ENCODE measurements at places on chromosomes 11 and 22.
A peak's percentile ranks its signal among the peaks of the same experiment; 100 is the strongest.

- DNase-seq: no peak
Measured at GRCh38 chr22:23495614-23496444, 84.3 kb downstream of the IGLL1 start.

GRCh38 chr11:8030526-8031247, 43.5 kb downstream of the EIF3F start:
- DNase-seq: no peak

- no peak for DNase-seq
Measured at GRCh38 chr11:72232260-72233055, 7.9 kb downstream of the INPPL1 start.

GRCh38 chr11:115784796-115785521, 280.7 kb upstream of the CADM1 start:
- DNase-seq: no peak

- DNase-seq: no peak
Measured at GRCh38 chr22:19921544-19922081, 20.0 kb upstream of the COMT start.

GRCh38 chr11:117251506-117251905, 19.0 kb downstream of the RNF214 start:
- DNase-seq: no peak

DNA sequence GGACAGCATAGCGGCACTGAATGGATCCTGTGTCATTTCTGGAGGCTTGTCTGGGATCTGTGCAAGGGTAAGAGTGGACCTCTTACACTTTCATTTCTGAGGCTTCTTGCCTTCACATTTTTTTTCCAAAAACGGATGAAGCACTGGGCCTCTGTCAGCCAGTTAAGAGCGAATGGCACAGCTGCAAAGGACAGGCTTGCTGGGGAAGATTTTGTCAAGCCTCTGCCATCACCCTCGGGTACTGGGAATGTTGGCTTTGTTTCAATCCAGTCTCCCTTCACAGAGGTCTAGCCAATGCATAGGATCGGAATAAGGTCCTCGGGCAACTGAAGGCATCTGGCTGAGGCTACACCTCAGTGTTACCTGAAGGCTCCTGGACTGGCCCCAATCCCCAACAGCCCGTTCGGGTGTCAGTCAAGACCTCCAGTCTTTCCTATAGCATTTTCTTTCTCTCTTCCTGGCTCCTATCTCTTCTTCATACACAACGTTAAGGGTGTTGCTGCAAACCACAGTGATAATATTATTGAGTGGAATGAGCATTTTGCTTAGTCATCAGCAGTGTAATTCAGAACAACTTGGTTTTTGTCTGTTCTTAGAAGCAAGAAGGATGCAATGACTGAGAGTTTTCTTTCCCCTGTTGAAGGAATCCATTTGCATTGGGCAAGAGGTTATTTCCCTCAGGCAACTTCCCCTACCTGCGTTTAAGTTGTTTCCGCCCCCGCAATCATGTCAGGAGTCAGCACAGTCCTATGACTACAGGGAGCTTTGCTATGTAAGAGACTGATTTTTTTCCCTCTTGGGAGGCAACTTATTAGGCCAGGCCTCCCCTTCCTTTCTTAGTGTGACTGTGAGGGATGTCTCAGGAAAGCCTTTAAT, 22.8 kb downstream of the NPAT start:
- peak; percentile 34 for DNase-seq

GRCh38 chr11:119011476-119012053, 6.6 kb downstream of the RPS25 start:
- DNase-seq: no peak

GRCh38 chr11:130049328-130049771, 20.3 kb upstream of the APLP2 start:
- DNase-seq: no peak

DNA sequence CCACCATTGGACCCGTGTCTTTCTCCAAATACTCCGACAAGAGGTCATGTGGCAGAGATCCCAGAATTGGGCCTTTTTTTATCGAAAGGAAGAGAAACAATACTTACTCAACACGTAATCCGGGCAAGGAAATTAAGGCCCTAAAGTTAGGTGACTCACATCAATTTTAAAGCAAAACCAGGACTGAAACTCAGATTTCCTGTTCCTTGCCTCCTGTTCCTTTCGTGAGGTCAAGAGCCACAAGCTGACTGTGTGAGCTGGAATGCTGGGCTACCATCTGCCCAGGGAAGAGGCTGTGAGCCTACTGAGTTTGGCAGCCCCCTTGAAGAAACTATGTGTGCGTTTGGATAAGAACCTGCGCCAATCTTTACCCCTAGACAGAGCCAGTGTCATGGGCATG, 27.1 kb upstream of the MRGPRX2 start:
- DNase-seq: peak; percentile 90

DNA sequence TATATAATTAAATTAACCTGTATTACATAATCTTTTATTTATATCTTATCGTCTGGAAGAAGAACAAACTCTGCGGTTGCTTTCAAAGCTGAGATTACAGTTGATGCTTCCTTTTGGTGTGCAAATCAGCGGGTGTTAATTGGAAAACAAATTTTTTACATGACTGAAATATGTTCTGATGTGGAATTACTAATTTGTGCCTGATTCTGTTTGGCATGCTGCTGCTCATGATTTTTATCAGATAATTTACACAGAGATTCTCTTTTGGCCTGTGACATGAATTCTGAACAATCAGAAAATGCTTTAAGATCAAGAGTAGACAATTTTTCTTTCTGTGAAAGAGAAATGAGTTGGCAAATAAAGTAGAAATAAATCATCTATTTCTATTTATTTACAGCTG, 510.8 kb downstream of the NELL1 start:
- no peak for DNase-seq

GRCh38 chr11:112113539-112114457, 27.1 kb downstream of the SDHD start:
- DNase-seq: peak; percentile 71

GRCh38 chr11:95306801-95307200, 75.8 kb upstream of the SESN3 start:
- DNase-seq: no peak

- no peak for DNase-seq
Measured at GRCh38 chr22:20406686-20407408, 12.9 kb downstream of the ZNF74 start.

DNA sequence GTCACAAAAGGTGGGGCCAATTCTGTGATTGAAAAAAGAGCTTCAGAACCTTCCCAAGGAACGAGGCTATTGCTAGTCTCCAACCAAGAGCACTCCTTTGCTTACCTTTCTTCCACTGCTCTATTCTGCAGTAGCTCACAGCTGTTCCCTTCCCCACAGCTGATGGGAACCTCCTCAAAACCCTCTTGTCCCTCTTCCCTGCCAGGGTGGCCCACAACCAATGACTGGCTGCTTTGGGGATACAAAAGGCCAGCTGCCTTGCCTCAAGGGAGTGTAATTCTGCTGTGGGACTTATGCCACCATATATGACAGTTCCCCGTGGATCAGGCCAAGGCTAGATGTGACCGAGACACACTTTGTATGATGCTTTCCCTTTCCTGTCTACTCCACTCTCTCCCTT, 15.0 kb downstream of the KCNE3 start:
- DNase-seq: no peak

GRCh38 chr11:22521226-22521625, 104.4 kb downstream of the FANCF start:
- DNase-seq: no peak

- no peak for DNase-seq
Measured at GRCh38 chr11:43693731-43694130, 13.2 kb downstream of the HSD17B12 start.

GRCh38 chr11:125663910-125664309, 16.7 kb downstream of the ACRV1 start:
- DNase-seq: peak; percentile 14

- DNase-seq: no peak
Measured at GRCh38 chr22:50459496-50460140, 15.2 kb downstream of the SBF1 start.

- no peak for DNase-seq
Measured at GRCh38 chr11:43523632-43524031, 156.9 kb upstream of the HSD17B12 start.

DNA sequence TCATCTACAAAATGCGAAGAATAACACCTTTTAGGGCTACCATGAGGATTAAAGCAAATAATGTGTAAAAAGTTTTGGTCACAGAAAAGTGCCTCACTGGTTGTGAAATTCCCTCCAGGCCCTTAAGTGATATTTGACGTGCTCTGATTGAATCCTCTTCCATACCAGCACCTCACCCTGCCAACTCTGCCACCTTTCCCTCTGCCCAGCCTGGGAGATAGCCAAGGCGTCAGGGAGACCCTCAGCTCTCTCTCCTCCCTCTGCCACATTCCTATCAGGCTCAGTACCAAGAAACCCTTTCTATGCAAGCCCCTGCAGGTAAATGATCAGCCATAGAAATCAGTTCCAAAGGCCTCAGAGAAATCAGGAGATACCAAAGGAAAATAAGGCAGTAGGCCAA, 21.4 kb downstream of the PLEKHA7 start:
- no peak for DNase-seq

GRCh38 chr22:38732251-38732815, 23.5 kb downstream of the SUN2 start:
- no peak for DNase-seq

DNA sequence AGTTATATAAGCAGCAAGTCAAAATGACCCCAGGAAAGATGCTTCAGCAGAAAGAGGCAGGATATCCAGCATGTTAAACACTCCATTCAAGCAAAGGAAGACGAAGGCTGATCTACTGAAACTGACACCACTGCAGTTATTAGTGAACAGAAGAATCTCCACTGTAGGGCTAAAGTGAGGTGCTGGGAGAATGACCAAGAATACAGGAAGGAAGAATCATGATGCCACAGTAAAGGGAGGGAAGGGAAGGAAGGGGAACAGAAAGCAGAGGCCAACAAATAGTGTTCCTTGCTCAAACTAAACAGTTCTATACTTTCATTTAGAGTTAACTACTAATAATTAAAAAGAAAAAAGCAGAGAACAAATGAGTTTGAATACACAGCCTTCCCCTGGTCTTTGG, 92.5 kb downstream of the SIK3 start:
- no peak for DNase-seq

GRCh38 chr11:70697701-70698100, 299.4 kb downstream of the CTTN start:
- DNase-seq: no peak

DNA sequence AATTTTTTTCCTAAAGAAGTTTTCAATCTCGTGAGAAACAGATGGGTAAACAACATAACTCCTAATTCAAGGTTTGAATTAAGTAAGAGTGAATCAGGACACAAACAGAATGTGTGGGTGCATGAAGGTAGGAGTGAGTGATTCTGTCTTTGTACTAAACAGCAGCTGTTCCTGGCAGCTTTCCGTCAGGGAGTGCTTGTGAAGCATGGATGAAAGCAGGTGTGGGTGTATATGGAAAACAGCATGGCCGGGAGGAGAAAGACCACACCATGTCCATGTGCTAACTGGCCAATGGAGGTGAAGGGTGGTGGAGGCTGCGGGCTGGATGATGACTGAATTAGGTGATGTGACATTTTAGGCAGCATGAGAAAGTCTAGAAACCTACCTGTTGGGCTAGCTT, 49.6 kb downstream of the BARX2 start:
- no peak for DNase-seq

- no peak for DNase-seq
Measured at GRCh38 chr11:62844154-62844553, 4.8 kb upstream of the WDR74 start.

- DNase-seq: no peak
Measured at GRCh38 chr11:83549984-83550667, 264.0 kb upstream of the CCDC90B start.

DNA sequence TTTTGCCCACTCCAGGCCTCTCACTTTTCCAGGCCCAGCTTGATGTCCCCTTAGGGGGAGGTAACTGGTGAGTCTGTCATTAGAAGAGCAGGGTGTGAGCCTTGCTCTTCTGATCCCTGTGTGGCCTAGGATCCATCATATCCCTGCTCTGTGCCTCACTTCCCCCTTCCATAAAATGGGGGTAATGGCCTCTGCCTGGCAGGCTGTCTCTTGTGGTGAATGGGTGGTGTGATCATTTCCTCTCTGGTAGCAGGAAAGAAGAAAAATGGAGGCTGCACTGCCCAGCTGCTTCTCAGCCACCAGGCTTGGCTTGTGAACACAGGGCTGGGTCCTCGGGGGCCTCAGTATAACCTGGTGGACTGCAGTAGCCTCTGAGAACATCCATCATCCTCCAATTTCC, 5.6 kb downstream of the ARHGEF17 start:
- DNase-seq: no peak

DNA sequence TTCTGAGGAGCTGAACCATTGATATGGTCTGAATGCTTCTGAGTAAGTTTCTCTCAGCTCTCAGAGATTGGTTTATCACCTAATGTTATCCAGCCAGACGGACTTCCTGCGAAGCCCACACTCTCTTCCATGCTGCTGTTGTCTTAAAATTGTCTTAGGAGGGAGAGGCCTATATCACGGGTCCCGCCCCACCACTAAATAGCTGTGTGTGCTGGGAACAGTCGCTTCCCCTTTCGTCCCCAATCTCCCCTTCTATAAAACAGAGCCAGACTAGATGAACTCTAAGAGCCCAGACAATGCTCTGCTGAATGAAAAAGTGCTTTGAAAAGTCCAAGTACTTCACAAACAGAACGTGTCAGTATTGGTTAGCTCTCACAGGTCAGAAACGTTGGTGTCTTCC, 81.4 kb upstream of the AKIP1 start:
- DNase-seq: no peak

DNA sequence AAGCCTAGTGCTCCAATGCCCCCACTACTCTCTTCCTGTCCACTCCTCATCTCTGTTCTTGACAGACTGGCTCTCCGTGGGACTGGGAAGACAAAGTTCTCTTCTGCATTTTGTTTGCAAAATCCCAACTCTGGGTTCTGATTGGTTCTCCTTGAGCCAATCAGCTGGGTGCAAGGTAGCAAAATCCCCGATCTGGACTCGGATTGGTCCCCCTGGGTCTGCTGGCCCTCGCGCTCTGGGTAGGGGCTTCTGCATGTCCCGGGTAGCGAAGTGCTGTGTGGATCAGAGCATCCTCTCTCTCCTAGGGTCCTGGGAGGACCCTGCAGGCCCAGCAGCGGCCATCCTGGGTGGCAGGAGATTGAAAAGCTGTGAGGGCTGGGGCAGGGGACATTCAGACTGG, 22.3 kb upstream of the A4GALT start:
- DNase-seq: no peak

- no peak for DNase-seq
Measured at GRCh38 chr11:108666373-108666772, 1.5 kb downstream of the DDX10 start.

DNA sequence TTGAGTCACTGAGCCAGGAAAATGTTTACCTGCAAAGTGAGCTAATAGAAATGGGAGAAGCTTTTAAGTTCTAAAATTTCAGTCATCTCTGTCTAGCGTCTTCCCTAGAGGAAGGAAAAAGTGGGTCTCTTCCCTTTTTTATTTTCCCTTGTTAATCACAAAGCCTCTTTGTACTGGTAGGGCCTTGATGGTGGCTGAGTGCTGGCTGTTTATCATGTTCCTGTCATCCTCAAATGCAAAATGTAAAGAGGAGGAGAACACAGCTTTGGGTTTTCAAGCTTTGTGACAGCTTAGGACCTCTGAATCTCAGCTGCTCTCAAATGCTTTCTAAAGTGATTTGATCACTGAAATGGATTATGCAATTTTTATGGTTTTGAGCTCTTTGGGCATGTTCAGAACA, 222.0 kb downstream of the TMEM135 start:
- no peak for DNase-seq
